HAP-1 (cell line): ENCODE measurements at places on chromosomes 12 and 14.
A peak's percentile ranks its signal among the peaks of the same experiment; 100 is the strongest.

DNA sequence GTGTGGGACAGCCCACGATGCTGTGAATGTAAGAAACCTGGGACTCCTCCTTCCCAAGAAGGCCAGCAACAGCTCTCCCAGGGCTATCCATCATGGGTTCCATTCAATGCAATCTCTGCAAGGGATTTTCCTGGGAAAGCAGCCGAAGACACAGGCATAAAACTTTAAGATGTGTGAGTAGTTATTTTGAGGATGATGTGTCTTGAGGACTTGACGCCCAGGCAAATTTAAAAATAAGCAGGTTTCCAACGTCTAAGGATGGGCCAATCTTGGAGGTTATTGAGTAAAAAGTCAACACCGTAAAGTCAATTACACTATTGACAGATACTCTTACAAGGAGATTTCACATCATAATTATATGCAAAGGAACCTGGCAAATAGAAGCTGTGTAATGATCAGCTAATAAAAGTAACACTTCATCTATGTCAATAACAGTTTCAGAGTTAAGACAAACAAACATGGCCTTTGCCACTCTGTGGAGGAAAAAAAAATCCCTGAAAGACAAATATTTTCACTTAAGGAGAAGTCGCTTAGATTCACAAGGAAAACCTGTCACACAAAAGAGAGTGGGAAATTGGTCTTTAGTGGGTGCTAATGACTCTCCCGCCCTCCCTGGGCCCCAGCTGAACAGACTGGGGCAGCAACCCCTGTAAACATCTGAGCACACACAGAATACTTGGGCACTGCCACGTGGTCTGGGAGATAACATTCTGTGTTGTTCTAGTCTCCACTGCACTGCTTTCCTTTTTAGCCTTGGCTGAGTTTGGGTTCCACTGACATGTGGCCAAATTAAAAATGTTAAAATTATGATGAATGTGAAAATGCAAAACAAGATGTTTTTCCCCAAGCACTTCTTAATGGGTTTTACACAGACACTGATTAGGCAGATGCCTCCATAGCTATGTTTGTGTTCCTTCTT lies 240.9 kb downstream of the FOXN3 start:
- DNase-seq, result no peak

DNA sequence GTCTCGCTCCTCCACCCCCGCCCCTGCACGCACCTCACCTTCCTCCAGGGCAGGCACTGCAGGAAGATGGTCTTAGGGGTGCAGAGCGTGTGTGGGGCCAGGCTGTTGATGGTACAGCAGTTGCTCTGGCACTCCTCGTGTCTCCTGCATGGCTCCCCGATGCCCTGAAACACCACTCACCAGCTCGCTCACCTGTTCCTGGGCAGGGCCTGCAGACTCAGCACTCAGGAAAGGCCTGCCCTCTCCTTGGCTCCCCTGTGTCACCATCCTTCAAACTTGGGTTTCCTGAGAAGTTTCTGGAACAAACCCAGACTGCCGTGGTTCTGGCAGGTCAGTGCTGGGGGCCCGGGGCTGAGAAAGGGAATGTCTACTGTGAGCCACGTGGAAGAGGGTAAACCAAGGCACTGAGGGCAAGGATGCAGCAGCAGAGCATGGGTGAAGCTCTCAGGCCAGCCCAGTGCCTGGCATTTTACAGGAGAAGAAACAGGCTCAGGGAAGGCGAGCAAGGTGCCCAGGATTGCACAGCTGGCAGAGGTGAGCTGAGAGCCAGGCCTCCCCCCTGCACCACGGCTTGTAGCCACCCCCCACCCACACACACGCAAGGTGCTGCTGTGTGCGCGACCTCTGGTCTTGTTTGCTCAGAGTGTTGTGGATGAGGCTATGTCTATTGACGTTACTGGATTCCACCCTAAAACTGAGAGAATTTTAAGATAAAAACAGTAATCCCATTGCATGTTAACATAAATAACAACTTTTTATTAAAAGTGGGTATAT lies 5.5 kb downstream of the LRCOL1 start:
- DNase-seq, result no peak

- DNase-seq, result no peak
Observed at GRCh38 chr14:103199124-103199523, 75.9 kb downstream of the TNFAIP2 start.

GRCh38 chr12:14548609-14549008 lies 19.1 kb downstream of the PLBD1 start:
- no peak for DNase-seq

- no peak for DNase-seq
Observed at GRCh38 chr12:6478416-6478815, 7.9 kb upstream of the VAMP1 start.

GRCh38 chr14:99980299-99980698 lies 84.9 kb upstream of the EVL start:
- DNase-seq, result no peak

- peak; percentile 65 for DNase-seq
Observed at GRCh38 chr12:96193725-96194575, at the start of gene ELK3. Gene ELK3 (plus strand): TSS chr12:96194375.

DNA sequence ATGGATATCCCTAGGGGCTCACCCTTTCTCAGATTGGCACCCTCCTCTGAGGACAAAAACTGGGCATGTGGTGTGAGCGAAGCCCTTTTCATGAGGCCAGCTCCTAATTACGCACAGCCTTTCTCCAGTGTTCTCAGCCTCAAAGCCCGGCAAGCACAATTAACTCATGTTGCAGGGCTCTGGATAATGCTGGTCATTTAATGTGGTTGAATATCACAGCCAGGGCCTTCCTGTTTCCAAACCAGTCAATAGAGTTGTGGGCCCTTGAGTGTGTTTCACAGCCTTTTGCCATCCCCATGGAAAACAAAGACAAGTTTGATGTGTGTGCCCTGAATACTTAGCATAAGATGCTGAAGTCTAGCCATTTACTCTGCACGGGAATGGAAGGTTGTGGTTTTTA lies 114.2 kb upstream of the ARHGAP5 start:
- DNase-seq, result no peak

GRCh38 chr14:53710615-53711014 lies 246.0 kb downstream of the BMP4 start:
- no peak for DNase-seq

DNA sequence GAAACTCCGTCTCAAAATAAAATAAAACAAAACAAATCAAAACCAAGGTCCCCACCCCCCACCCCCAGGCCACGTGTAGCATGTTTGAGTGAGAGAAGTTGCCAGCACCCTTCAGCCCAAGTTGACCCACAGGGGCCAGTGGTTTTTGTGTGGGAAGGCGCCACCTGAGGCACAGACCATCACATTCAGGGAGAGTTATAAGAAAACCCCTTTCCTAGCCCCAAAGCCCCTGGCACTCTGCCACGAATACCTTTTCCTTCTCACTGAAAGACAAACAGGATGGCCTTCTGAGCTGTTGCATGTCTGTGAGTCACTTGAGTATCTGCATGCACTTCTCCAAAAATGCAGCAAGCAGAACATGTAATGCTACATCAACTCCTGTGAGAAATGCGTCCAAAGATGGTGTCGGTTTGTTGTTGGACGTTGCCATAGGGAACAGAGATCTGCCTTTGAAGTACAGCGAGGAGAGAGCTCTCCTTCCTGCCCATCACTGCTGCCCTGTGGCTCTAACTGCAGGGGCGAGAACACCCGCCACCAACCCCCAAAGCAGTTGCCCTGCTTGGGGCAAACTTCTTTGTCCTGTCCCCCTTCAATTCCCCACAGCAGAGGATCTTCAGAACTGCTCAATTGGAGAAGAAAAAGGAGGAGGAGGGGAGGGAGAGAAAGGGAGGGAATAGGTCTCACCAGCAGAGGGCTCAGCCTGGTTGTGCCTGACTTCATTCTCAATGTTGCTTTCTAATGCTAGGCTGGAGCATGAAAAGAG lies 2.7 kb upstream of the TRAF3 start:
- DNase-seq, result peak; percentile 74

GRCh38 chr14:84646786-84647500 lies 883.0 kb upstream of the FLRT2 start:
- DNase-seq, result no peak

- no peak for DNase-seq
Observed at GRCh38 chr14:43369710-43370564, 1137.1 kb downstream of the FSCB start.

DNA sequence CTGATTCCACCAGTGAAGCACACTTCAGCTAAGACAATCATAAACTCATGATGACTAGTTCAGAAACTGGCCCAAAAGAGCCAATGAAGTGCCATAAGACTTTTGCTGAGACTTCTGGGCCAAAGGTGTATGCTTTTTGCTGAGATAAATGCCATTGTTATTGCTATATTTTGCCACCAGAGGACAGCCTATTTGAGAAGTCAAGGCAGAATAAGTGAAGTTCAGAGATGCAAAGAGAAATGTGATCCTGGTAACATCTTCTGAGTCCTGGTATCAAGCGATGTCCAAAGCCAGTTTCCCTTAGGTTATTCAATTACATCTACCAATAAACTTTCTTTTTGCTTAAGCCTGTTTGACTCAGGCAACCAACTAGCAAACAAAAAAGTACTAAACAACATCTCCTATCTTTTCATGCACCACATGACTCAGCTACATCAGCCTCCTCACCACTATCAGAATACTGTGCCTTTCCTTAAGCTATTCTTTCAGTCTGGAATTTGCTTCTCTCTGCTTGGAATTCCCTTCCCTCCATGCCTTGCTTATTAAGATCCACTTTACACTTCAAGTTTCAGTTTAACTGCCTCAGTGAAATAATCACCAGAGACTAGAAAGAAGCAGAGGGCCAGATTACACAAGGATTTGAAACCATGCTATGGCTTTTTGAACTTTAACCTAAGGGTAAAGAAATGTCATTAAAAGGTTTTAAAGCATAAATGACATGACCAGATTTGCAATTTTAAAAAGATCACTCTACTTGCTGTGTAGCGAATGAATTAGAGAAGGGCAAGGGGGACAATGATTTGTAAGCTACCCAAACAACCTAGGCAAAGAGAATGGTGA lies 14.0 kb downstream of the CRY1 start:
- peak; percentile 12 for DNase-seq

- DNase-seq, result no peak
Observed at GRCh38 chr12:13390381-13390861, 193.9 kb downstream of the EMP1 start.
